ENCODE measurements at places on chromosomes 5 and 9. TPM values are rescaled to one million over a fixed set of nuclear protein-coding genes. Genes with fewer than 3 reads are reported as not detected.

- H3K4me3 ChIP-seq, result no peak overlapping the region
- no peak overlapping the region for H3K27ac ChIP-seq
- peaks cover 54% of the 10 kb centered on the region for H3K27me3 ChIP-seq
- H3K36me3 ChIP-seq, result no peaks in the 10 kb centered on the region
These were observed 1.4 kb upstream of the SLC36A2 start for GRCh38 chr5:151348789-151349188.

DNA sequence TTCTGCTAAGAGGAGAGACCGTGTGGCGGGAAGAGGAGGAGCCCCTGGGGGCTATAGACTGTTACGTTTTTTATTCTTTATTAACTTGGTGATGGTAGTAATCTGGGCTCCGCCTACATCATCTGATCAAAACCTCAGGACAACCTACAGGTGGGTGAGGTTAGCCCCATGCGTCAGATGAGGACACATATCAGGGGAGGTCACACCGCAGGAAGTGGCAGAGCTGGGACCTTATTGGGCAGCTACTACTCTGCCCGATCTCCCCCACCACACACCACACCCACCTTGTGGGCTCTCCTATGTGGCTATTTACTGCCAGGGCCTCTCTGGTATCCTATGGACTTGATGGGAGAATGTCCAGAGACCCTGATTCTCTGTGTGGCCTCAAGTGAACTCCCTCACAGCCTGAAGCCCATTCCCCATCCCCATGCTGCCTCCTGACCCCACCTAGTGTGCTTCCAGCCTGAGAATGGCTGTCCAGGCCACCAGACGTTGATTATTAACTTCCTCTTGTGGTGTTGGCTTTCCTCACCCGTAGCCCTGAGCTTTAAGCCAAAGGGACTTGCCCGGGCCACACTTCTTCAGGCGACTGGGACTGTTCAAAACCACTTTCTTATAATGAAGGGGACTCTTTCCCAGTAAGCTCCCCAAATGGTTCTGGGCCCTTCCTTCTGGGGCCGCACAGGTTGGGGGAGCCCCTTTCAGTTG, 8.2 kb downstream of the UNC5A start:
- no peak overlapping the region for H3K27ac ChIP-seq
- peaks cover 100% of the 10 kb centered on the region for H3K27me3 ChIP-seq
- H3K4me1 ChIP-seq, result peaks cover 14% of the 10 kb centered on the region
- no peak for DNase-seq
- H3K4me3 ChIP-seq, result no peak overlapping the region

DNA sequence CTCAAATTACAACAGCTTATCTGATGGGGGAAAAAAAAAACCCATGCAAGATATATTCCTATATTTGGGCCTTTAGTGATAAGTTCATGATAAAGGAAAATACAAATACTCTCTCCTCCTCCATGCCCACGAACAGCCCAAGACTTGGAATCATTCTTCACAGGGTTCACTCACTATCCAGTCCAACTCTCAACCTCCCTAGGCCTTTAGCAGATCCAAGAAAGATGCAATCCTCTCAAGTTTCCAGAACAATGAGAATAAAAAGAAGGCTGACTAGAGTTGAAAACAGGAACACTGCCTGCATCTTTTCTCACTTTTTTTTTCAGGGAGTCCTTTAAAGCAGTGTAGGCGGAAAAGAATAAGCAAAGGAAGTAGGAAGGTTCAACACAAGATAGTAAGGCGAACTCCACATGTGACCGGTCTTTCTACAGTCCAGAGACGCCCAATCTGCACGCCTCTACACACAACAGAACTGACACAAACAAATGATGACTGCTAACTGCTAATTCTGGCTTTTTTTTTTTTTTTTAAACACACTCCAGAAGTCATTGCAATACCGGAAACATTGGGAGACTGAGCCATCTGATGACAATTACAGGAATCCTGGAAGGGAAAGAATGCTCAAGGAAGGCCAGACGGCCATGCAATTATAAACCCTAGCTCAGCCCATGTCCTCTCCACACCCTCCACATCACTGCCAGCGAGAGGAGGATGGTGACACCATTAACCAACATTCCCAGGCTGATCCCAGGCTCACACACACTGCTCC, 75.4 kb downstream of the BNC2 start:
- no peak for DNase-seq
- no peaks in the 10 kb centered on the region for H3K27me3 ChIP-seq
- peak overlapping the region; percentile 35 for H3K27ac ChIP-seq
- no peak overlapping the region for H3K4me3 ChIP-seq
- no peaks in the 10 kb centered on the region for H3K36me3 ChIP-seq
- no peaks in the 10 kb centered on the region for H3K4me1 ChIP-seq

OR1J2 gene
- not detected for total RNA-seq

DNA sequence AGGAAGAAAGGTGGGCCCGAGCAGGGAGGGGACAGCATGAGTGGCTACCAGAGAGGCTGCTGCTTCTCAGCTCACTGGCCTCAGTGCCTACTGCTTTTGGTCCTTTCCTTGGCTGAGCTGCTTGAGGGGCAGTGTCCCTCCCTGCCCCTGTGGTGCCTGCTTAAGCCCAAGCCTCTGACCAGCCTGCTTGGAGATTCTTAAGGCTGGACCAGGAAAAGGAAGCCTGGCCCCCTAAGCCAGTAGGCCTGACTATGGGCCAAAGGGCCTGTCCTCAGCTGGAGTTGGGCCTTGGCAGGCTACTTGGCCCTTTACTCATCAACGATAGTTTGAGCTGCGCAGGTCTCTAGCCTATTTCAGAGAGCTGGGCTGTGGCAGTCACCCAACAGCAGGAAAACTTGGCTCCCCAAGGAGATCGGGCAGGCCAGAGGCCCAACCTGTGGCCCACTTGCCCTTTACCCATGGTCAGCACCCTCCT, 24.9 kb downstream of the TCF7 start:
- H3K36me3 ChIP-seq, result peaks cover 65% of the 10 kb centered on the region
- no peaks in the 10 kb centered on the region for H3K4me1 ChIP-seq
- no peaks in the 10 kb centered on the region for H3K27me3 ChIP-seq
- H3K27ac ChIP-seq, result no peak overlapping the region

DNA sequence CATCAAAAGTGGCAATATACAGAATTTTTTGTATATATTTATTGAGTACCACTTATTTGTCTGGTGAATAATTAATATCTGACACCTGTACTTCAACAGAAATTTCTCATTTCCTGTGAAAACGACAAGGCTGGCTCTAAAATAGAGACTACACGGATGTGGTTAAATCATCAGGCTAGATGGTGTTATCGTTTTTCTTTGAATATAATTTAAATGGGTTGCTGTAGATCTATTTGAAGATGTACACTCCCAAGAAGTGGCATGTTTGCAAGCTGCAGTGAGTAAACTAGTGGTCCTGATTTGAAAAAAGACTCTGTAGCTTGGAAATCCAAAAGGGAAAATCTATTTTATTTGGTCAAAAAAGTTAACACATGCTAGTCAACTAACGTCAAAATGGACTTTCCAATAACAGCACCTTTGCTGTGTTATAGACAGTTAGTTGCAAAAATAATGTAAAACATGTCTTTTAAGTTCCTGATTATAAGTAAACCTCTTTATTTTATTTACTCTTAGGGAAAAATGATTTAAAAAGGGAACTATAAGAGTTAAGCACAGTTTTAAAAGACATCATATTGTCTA, 13.8 kb downstream of the ST8SIA4 start:
- peak overlapping the region; percentile 26 for H3K4me3 ChIP-seq
- peak overlapping the region; percentile 68 for H3K27ac ChIP-seq
- H3K4me1 ChIP-seq, result peaks cover 22% of the 10 kb centered on the region

HNRNPAB gene
- 126 TPM for total RNA-seq

DNA sequence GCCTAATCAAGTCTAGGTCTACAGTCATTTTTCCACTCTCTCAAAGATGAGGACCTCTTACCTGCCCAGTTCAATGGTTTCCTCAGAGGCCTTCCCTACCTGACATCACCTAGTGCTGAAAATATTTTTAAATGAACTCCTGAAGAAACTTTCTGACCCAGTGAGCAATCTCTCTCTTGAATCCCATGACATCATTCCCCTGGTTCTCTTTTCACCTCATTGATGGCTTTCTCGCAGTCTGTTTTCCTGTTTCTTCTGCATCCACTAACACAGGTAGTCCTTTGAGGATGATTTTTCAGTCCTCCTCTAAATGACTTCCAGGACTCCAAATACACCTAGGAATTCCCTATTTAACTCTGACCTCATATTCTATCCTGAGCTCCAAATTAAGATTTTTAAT, 40.3 kb downstream of the SCAI start:
- no peaks in the 10 kb centered on the region for H3K27me3 ChIP-seq
- no peaks in the 10 kb centered on the region for H3K36me3 ChIP-seq
- DNase-seq, result no peak
- H3K4me3 ChIP-seq, result no peak overlapping the region

OBP2B gene
- not detected for total RNA-seq

DNA sequence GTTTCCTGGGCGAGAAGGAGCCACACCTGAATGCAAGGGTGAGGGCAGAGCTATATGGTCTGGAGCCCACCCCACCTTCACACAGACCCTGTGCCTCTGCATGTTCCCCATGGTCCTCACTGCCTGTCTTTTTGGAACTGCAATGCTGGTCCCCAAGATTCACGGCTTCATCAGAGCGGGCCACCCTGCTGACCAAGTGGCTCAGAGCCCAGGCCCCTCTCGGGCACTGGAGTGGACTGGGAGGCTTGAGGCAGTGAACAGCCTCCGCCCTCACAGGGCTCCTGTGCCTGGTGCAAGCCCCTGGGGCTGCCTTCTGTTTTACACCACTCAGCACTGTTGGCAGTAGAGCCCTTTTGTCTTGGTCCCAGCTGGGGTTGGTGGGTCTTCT, 143.2 kb downstream of the CACNA1B start:
- H3K27me3 ChIP-seq, result peaks cover 61% of the 10 kb centered on the region
- no peak overlapping the region for H3K27ac ChIP-seq
- no peaks in the 10 kb centered on the region for H3K36me3 ChIP-seq
- peaks cover 10% of the 10 kb centered on the region for H3K4me1 ChIP-seq

HAVCR2 gene
- total RNA-seq, result 18.8 TPM

LIFR gene
- total RNA-seq, result 52.6 TPM

GRCh38 chr9:116843863-116844620, 156.9 kb downstream of the TRIM32 start:
- no peak for DNase-seq
- H3K4me1 ChIP-seq, result no peaks in the 10 kb centered on the region
- H3K27ac ChIP-seq, result no peak overlapping the region
- H3K4me3 ChIP-seq, result no peak overlapping the region
- no peaks in the 10 kb centered on the region for H3K36me3 ChIP-seq
- H3K27me3 ChIP-seq, result no peaks in the 10 kb centered on the region

PCDHGC4 gene
- total RNA-seq, result 2.5 TPM

SLC6A18 gene
- total RNA-seq, result not detected

ARHGEF39 gene
- 3.1 TPM for total RNA-seq

- H3K27ac ChIP-seq, result peak overlapping the region; percentile 33
- H3K36me3 ChIP-seq, result no peaks in the 10 kb centered on the region
- no peak for DNase-seq
- peaks cover 48% of the 10 kb centered on the region for H3K4me1 ChIP-seq
- H3K4me3 ChIP-seq, result no peak overlapping the region
These were observed 7.1 kb downstream of the RXRA start for GRCh38 chr9:134333234-134333873.

- no peaks in the 10 kb centered on the region for H3K27me3 ChIP-seq
- H3K4me1 ChIP-seq, result no peaks in the 10 kb centered on the region
- no peak for DNase-seq
- no peak overlapping the region for H3K4me3 ChIP-seq
- peaks cover 100% of the 10 kb centered on the region for H3K36me3 ChIP-seq
- H3K27ac ChIP-seq, result no peak overlapping the region
These were observed 43.0 kb downstream of the PRRC2B start for GRCh38 chr9:131436865-131437271.

GRCh38 chr5:66144834-66145390, 812 bp downstream of the SREK1 start:
- H3K36me3 ChIP-seq, result no peaks in the 10 kb centered on the region
- peaks cover 51% of the 10 kb centered on the region for H3K4me1 ChIP-seq
- H3K4me3 ChIP-seq, result peak overlapping the region; percentile 79
- H3K27ac ChIP-seq, result peak overlapping the region; percentile 100
- DNase-seq, result no peak

DNA sequence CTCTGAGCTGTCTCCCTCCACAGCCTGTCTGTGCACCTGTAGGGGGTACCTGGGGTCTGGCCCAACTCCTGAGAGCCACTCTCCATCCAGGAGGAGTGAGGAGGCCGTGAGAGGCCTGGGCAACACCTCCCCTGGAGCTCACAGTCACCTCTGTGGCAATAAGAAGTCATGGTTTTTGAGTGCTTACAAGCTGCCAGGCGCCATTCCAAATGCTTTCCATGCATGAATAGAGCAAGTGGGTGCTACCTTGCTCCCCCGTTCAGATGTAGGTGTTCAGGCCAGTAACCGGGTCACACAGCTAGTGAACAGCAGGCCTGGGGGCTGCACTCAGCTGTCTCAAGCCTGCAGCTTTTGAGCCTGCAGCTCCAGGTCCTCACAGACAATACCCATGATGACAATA, 30.6 kb downstream of the CORO2A start:
- H3K36me3 ChIP-seq, result peaks cover 5% of the 10 kb centered on the region
- H3K27me3 ChIP-seq, result no peaks in the 10 kb centered on the region
- no peak overlapping the region for H3K27ac ChIP-seq
- DNase-seq, result no peak

PCDHGA11 gene
- total RNA-seq, result 3.4 TPM

GRCh38 chr9:107138261-107138992, 144.7 kb upstream of the RAD23B start:
- no peaks in the 10 kb centered on the region for H3K4me1 ChIP-seq
- DNase-seq, result no peak
- H3K27me3 ChIP-seq, result no peaks in the 10 kb centered on the region
- H3K4me3 ChIP-seq, result no peak overlapping the region

SPATA6L gene
- total RNA-seq, result 10.1 TPM

IFNK gene
- not detected for total RNA-seq

DNA sequence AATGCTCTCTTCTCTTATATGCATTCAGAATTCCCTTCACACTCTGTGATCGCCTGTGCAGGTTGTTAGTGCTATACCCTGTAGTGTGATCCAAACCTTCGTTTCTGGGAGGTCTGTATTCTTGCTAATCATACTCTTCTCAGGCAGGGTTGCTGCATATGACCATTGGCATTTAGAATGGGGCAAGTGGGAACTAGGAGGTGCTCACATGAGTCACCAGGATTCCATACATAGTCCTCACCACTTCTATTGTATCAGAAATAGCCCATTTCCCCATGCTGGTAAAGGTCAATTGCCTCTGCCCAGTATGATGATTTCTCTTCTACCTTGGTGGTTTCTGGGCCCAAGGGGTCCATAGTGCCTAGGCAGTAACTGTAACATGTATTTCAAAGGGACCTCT, 443.5 kb upstream of the CDH6 start:
- no peaks in the 10 kb centered on the region for H3K4me1 ChIP-seq
- no peaks in the 10 kb centered on the region for H3K36me3 ChIP-seq
- H3K27ac ChIP-seq, result no peak overlapping the region
- H3K27me3 ChIP-seq, result no peaks in the 10 kb centered on the region

GRCh38 chr9:21709464-21710058, 92.9 kb upstream of the MTAP start:
- H3K27me3 ChIP-seq, result peaks cover 49% of the 10 kb centered on the region
- H3K36me3 ChIP-seq, result no peaks in the 10 kb centered on the region
- no peaks in the 10 kb centered on the region for H3K4me1 ChIP-seq
- H3K27ac ChIP-seq, result no peak overlapping the region
- DNase-seq, result peak; percentile 32

GRCh38 chr9:91852801-91853347, 97.2 kb downstream of the ROR2 start:
- H3K4me3 ChIP-seq, result no peak overlapping the region
- no peaks in the 10 kb centered on the region for H3K36me3 ChIP-seq
- H3K27me3 ChIP-seq, result no peaks in the 10 kb centered on the region
- H3K27ac ChIP-seq, result no peak overlapping the region

Measured in left lung (tissue), 14 donors.